ENCODE measurements at places on chromosomes 13 and 19. TPM values are rescaled to one million over a fixed set of nuclear protein-coding genes. Genes with fewer than 3 reads are reported as not detected.

GRCh38 chr19:49498475-49498874 lies 2.2 kb downstream of the RPS11 start:
- DNase-seq: no peak

The RXFP2 gene
- total RNA-seq: not detected

DNA sequence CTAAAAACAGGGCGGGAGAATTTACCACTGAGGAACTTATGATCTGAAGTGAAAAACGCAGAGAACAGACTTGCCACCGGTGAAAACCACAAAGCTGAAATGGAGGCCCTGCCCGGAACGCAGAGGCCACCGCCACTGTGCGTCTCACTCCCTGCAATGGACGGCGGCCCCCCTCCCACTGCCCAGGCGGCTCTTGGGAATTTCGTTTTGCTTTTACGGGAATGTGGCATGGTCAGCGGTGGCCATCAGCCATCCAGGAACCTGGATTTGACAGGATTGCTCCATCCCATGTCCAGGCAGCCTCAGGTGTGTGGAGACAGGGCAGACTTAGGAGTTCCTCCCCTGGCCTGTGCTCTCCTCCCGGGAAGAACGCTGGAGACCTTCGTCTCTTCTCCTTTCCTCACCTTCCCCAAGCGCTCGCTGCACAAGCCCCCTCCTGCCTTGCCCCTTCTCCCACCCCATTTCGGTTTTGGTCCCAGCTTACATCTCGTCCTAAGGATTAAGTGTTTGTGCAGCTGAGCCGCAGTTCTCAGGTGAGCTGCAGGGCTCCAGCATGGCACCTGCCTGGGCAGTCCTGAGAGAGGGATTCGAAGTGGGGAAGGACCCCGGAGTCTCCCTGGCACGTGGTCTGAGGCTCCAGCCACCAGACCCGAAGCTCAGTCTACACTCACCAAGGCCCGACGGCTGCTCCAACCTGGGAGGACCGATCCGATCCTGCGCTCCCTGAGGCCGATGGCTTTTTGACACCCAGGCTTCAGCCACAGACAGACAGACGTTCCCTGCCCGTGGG lies 49.9 kb downstream of the MCF2L start:
- DNase-seq: no peak

GRCh38 chr13:27353166-27353583 lies 71.2 kb upstream of the GTF3A start:
- DNase-seq: no peak

The EML2 gene
- total RNA-seq: 23.9 TPM

- DNase-seq: no peak
These were observed 625.2 kb upstream of the PCDH20 start for GRCh38 chr13:62040806-62041205.

Data from pancreas (tissue), 10 donors.